Natural killer cell (primary cell): ENCODE measurements at places on chromosomes 6 and 20. TPM values are rescaled to one million over a fixed set of nuclear protein-coding genes. Genes with fewer than 3 reads are reported as not detected.

- no peak for DNase-seq
Observed at GRCh38 chr20:37463726-37464494, 57.1 kb upstream of the NNAT start.

GRCh38 chr6:135195522-135195921 is 14.4 kb downstream of the MYB start:
- DNase-seq, result no peak

The SYCP2L gene
- 7.3 TPM for total RNA-seq

- no peak for DNase-seq
Observed at GRCh38 chr6:82567621-82568020, 204.0 kb downstream of the TPBG start.

The RAB32 gene
- 1.5 TPM for total RNA-seq

- DNase-seq, result no peak
Observed at GRCh38 chr20:37757550-37757949, 63.7 kb downstream of the CTNNBL1 start.

The MPIG6B gene
- 9.4 TPM for total RNA-seq

DNA sequence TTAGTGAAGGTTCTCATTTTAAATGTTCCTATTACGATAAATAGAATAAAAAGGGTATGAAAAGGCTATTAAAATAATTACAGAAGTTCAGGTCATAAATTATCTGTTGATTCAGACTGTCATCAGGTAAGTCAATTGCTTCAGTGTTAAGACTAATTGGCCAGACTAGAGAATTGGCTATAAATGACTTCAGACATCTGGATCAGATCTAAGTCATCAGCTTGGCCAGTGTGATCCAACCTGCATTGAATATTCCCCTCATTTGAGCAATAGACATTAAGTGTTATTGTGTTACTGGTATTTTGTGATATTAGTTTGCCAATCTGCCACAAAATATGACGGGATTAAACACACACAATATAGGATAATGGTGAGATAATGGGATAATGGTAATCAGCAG is 377.6 kb upstream of the CITED2 start:
- DNase-seq, result no peak

The WFDC12 gene
- total RNA-seq, result not detected

GRCh38 chr20:61942526-61942925 is 123.2 kb downstream of the TAF4 start:
- DNase-seq, result no peak

GRCh38 chr20:26218301-26218700 is 521.6 kb upstream of the ZNF337 start:
- DNase-seq, result no peak

DNA sequence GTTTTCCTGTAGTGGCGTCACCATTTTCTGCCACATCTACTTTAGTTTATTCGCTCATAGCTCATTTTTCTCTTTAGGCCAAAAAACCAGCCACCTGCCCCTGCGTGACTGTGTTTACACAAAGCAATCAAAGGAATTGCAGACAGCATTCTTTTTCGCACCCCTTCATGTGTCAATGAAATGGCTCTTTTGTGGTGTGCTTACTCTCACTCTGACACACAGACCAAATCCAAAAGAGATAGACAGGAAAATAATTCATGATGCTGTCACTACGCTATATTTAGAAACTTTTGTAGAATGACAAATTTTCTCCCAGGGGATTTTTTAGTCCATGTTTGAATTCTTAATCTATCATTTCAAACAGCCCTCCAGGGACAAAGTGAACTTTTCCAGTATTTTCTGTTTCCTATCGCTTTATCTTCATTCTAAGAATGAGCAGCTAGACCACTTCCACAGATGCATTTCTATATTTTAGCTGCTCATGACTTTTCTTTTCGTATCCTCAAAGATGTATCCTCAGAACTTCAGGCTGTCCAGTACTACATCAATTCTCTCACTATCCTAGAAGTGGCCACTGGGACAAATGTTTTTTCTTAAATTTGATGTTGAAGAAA is 37.9 kb upstream of the KHDRBS2 start:
- DNase-seq, result no peak

The C6orf132 gene
- 0.15 TPM for total RNA-seq

DNA sequence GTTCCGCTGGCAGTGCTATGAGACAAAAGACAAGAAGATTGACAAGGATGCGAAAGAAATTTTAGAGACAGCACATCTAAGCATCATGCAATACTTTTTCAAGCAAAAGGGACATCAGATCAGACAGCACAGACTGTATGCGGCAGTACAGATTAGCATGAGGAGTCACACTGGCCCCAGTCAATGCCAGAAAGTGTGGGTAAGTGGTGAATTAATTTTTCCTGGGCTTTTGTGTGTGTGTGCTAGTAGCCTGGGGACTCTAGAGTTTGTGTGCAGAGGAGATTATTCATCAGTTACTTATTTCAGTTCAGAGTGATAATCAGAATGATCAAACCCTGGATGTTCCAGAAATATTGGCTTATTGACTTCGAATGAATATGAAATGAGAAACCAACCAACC is 47.2 kb downstream of the LAMA4 start:
- no peak for DNase-seq

- DNase-seq, result no peak
Observed at GRCh38 chr6:4322846-4323309, 187.5 kb upstream of the ECI2 start.

The CD40 gene
- 7.1 TPM for total RNA-seq

- peak; percentile 32 for DNase-seq
Observed at GRCh38 chr20:23419995-23420901, 1.0 kb downstream of the NAPB start.

DNA sequence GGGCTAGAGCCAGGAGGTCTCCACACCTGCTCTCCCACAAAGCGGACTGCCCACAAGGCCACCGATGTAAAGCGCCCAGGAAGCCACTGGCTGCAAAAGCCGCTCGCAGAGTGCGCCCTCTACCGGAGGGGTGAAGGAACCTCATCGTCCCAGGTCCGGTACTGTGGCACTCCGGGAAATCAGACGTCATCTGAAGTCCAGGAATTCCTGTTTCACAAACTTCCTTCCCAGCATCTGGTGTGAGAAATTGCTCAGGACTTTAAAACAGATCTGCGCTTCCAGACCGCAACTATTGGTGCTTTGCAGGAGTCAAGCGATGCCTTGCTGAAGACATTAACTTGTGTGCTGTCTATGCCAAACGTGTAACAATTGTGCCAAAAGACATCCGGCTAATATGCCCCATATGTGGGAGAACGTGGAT is 115.1 kb upstream of the ARID1B start:
- no peak for DNase-seq

The ETV7 gene
- total RNA-seq, result 1.7 TPM

The PHF10 gene
- total RNA-seq, result 53.6 TPM

DNA sequence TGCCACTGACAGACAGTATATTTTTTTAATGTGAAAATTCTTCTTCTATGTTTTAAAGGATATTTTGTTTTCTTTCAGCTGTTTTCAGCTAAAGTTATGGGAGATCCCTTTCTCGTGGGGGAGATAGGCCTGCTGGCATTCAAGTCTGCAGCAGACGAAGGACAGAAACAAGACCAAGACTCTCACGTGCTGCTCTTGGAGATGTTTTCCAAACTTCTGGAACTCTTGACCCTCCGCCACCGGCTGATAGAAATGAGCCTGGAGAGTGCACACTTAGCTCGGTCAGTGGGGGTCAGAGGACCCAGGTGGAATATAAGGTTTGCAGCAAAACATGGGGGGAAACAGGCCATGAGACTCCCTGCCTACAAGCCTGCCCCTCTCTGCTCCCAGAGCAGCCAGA is 120.5 kb downstream of the CD164 start:
- no peak for DNase-seq

The SCRT2 gene
- not detected for total RNA-seq

DNA sequence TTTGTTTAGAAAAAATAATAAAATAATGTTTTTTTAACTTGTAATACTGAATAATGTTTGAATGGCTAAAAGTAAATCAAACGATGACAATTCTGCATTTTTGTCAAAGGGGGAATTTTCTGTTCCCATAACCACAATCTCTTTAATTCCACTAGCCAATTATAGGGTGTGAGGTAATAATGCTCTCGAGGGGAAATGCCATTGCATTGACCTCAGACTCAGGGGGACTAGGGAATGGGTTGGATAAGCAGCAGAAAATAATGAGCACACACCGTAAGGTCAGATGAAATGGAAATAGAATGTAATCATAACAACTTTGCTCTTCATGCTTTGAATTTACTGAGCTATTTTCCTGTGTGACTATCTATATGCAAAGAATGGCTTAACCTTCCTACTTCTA is 584.7 kb downstream of the RFPL4B start:
- no peak for DNase-seq

GRCh38 chr6:79604583-79605037 is 26.5 kb upstream of the SH3BGRL2 start:
- no peak for DNase-seq

DNA sequence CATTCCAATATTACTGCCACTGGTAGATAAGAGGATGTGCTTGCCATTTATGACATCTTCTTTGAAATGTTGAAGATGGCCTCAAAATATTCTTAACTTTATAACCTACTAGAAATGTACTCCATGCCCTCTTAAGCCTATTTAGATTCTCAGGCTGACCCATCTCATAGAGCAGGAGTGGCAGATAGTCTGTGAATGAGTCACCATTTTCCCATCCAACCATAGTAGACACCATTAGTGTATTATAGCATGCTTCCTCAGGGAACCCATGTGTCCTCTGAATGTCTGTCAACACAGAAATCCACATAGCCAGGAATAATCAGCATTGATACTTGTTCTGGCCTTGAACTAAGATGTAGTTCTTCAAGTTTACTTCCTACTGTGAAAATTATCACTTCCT is 150.2 kb downstream of the IMPG1 start:
- no peak for DNase-seq

The BPIFB2 gene
- not detected for total RNA-seq

DNA sequence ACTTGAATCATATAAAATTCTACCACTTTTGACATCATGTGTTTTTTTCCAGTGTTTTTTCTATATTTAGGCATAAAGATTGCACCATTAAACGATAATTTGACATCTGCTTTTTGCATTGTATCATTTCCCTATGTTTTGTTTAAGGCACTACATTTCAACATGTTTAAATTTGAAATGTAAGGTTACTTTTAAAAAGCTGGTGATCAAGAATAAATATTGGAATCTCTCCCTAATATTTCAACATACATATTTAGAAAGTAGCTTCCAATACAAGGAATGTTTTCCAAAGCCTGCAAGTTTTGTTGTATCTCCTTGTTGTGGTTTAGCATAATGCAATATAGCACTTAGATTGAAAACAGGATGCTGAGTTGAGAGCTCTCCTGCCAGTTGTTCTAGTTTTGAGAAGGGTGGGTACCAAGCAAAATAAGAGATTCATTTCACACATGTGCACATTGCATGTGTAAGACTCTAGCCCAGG is 76.5 kb downstream of the SYNJ2 start:
- DNase-seq, result no peak

DNA sequence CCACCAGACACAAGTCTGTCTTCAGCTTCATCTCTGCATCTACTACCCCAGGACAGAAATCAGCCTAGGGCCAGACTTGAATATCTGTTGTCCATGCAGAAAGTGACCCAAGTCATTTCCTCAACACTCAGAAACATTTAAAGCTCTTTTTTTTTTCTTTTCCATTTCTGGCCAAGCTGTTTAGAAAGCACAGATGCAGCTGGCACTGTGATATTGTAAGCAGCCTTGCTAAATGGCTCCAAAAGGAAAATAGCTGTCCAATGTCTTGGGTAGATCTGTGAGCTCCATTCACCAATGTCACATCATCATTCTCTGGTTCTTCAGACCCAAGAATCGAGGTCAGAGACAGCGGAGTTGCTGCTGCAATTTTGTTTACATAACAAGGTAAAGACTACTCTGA is 174.2 kb downstream of the PDE7B start:
- no peak for DNase-seq

GRCh38 chr6:43185391-43185985 is 3.5 kb downstream of the CUL9 start:
- no peak for DNase-seq

DNA sequence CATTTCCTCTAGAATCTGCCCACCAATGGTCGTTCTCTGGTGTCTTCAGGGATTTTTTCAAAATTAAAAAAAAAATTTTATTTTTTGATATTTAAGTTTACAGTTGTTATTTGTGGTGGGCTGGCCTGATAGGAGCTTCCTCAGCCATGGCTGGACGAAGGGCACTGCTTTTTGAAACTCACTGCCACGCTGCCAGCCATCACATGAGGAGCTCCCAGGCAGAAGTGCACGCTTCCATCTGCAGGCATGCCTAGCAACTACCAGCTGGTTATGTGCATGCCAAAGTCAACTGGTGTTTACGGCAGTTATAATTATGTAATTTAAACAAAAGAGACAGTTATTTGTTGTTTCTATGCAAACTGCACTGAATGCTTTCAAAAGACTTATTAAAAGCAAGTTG is 105.1 kb downstream of the IRF4 start:
- no peak for DNase-seq

- DNase-seq, result no peak
Observed at GRCh38 chr20:34249291-34249690, 8.1 kb downstream of the ASIP start.

DNA sequence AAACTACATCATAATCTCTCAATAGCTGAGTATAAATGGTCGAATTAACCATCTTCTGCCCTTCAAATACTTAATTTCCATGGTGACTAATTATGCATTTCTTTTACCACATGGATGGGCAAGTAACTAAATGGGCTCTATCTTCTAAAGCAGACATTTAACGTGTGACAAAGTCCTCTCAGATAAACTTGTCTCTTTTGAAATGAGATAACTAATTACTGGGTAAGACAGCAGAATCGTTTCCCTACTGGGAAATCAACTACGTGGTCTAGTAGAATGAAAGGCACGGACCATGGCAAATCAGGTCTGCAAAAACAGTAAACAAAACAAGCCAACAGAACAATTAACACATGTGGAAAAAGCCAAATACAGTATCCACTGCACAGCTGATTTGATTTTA is 137.7 kb downstream of the BACH2 start:
- DNase-seq, result no peak

- no peak for DNase-seq
Observed at GRCh38 chr6:152119831-152120230, 312.3 kb downstream of the ESR1 start.

GRCh38 chr20:41222703-41223102 is 85.4 kb downstream of the PLCG1 start:
- DNase-seq, result no peak

The CAGE1 gene
- total RNA-seq, result 1.1 TPM

- DNase-seq, result no peak
Observed at GRCh38 chr6:6315660-6316059, 4.8 kb downstream of the F13A1 start.

GRCh38 chr20:25397821-25398220 is 7.2 kb upstream of the ABHD12 start:
- no peak for DNase-seq

The SDCBP2 gene
- 2.6 TPM for total RNA-seq

- no peak for DNase-seq
Observed at GRCh38 chr6:40492187-40492586, 95.0 kb downstream of the LRFN2 start.

- no peak for DNase-seq
Observed at GRCh38 chr6:37500294-37500608, 558 bp upstream of the CCDC167 start.

The HCK gene
- total RNA-seq, result 6.3 TPM
